ENCODE measurements at places on chromosomes 2 and 18. TPM values are rescaled to one million over a fixed set of nuclear protein-coding genes. Genes with fewer than 3 reads are reported as not detected.

MBP gene
- total RNA-seq = 29.1 TPM

ITGB6 gene
- 68.5 TPM for total RNA-seq

POTEF gene
- total RNA-seq = not detected

EPAS1 gene
- 134 TPM for total RNA-seq

CNGA3 gene
- total RNA-seq = 0.21 TPM

RAPGEF4 gene
- 1.0 TPM for total RNA-seq
